ENCODE measurements at places on chromosomes 12 and 14.

DNA sequence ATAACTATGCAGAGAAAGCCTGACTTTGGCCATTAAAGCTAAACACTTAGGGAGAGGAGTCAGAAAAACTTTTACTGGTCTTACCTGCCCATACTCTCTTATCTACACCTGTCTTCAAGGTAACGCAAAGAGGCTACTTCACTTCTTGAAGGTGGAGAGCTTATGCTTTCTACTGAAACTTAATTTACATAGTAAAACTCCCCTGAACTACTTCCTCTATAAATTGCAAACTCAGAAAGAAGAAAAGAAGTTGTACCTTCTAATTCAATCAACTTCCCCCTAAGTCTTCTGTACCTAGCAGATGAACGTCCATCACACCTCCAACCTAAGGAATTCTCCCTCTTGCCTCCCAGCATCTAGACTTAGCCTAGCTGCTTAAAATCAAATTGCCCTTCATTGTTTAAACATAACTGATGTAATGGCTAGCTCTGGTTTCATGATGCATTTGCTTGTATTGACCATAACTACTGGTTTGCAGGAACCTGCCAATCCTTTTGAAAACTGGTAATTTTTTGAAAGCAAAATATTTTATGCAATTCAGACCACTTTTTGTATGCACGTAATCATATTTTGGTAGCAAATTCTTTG, 87.7 kb downstream of the STON2 start:
- H3K36me3 ChIP-seq, result no peaks in the 10 kb centered on the region
- H3K27me3 ChIP-seq, result no peaks in the 10 kb centered on the region

DNA sequence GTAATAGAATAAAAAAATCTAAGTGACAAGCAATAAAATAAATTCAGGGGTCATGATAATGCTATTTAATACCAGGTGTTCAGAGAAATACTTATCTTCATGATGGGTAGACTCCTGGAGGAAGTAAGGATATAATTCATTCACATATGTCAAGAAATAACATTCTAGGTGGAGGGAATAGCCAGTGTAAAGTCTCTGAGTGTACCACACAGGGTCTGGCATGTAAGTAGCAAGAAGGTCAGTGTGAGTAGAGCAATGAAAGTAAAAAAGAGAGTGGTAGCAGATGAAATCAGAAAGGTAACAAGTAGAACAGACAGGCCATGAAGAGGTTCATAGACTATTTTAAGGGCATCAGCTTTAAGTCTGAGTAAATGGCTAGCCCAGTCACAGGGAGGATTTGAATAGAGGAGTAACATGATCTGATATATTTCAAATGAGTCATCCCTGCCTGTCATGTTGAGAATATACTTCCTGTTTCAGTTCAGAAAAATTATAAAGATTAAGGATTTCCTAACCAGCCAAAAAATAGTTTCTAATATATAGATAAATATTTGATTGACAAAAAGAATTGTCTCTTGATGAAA, 519.9 kb downstream of the C12orf50 start:
- H3K36me3 ChIP-seq, result no peaks in the 10 kb centered on the region
- H3K27ac ChIP-seq, result no peak overlapping the region
- no peak for DNase-seq

DNA sequence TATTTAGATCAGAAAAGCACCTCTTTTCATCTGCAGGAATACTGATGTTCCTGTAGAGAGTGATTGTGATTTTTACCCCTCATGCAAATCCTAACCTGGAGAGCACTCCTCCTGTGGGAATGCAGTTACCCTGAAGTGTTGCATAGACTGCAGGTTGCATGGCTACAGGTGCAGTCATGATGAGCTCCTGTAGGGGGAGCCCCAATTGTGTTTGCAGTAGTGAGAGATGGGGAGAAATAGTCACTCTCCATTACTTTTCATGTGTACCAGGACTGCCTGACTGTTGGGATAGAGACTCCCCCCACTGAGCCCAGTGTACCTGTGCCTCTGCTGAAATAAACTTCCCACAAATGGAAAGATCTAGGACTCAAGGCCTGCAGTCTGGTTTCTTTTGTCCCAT, 1086.5 kb downstream of the SLC6A15 start:
- no peak overlapping the region for H3K27ac ChIP-seq
- no peak overlapping the region for H3K4me3 ChIP-seq
- H3K27me3 ChIP-seq, result no peaks in the 10 kb centered on the region
- DNase-seq, result peak; percentile 64
- H3K4me1 ChIP-seq, result no peaks in the 10 kb centered on the region

DNA sequence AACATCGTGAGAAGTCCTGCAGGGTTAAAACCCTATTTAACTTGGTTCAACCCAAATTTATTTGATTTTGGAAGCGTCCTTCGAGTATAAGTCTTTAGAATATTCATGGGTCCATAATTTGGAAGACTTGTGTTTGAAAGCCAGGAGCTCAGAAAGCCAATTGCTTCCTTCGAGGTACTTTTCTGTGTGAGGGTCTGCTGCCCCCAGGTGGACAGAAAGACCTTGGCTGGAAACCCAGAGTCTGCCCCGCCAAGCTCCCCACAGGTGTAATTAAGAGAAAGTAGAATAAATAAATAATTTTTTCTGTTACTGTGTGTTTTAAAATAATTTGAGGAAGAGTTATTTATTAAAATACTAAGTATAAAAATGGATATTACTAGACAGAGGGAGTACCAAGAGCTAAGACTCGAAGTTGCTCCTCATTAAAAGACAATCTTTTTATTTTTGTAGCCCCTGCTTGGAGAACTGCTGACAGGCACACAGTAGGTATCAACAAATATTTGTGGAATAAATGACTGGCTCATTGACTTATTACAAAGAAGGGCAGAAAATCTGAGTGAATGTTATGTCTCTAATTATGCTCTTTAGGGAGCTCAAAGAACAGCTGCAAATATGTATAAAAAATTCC, 105.8 kb downstream of the PAH start:
- H3K27me3 ChIP-seq, result peaks cover 4% of the 10 kb centered on the region
- DNase-seq, result peak; percentile 43
- H3K36me3 ChIP-seq, result no peaks in the 10 kb centered on the region
- no peaks in the 10 kb centered on the region for H3K4me1 ChIP-seq
- no peak overlapping the region for H3K4me3 ChIP-seq

GRCh38 chr14:24826390-24826789, 192.4 kb upstream of the GZMB start:
- DNase-seq, result no peak
- no peaks in the 10 kb centered on the region for H3K36me3 ChIP-seq
- no peak overlapping the region for H3K27ac ChIP-seq

- H3K27me3 ChIP-seq, result peaks cover 25% of the 10 kb centered on the region
- no peaks in the 10 kb centered on the region for H3K4me1 ChIP-seq
- peaks cover 1% of the 10 kb centered on the region for H3K36me3 ChIP-seq
- no peak for DNase-seq
- H3K4me3 ChIP-seq, result no peak overlapping the region
Measured at GRCh38 chr14:101494826-101495225, 66.5 kb upstream of the DIO3 start.

GRCh38 chr12:124821252-124822200, 42.1 kb downstream of the SCARB1 start:
- no peak overlapping the region for H3K4me3 ChIP-seq
- no peaks in the 10 kb centered on the region for H3K4me1 ChIP-seq
- H3K27me3 ChIP-seq, result no peaks in the 10 kb centered on the region
- H3K27ac ChIP-seq, result no peak overlapping the region
- no peaks in the 10 kb centered on the region for H3K36me3 ChIP-seq

DNA sequence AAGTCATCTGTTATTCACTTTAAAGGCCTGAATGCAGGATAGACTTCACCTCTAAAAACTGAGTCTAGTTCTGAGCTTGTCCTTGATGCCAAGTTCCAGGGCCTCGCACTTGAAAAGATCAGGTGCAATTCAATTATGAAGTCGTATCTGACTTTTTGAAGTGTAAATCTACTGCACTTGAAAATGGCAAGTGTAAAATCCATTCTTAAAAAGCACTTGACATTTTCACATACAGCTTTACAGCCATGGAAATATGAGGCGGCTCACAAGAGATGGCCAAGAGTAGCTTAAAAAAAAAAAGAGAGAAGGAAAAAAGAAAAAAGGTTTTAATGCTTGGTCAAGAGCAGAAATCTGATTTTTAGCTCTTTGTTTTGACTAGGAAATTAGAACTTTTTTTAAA, 172.5 kb downstream of the GXYLT1 start:
- no peak overlapping the region for H3K27ac ChIP-seq
- no peaks in the 10 kb centered on the region for H3K4me1 ChIP-seq
- no peaks in the 10 kb centered on the region for H3K36me3 ChIP-seq
- DNase-seq, result no peak
- H3K4me3 ChIP-seq, result no peak overlapping the region

DNA sequence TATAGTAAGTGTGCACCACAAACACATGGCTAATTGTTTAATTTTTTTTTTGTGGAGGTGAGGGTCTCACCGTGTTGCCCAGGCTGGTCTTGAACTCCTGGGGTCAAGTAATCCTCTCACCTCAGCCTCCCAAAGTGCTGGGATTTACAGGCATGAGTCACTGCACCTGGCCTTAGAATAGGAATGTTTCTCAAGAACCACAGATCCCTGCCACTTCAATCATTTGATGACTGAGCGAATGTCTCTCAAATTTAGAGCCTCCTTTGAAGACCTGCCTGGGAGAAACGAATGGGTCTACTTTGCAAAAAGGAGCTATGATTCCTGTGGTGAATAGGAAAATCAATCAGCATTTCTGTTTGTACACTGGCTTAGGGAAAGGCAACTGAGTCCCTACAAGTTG, 33.5 kb upstream of the CHST11 start:
- H3K4me3 ChIP-seq, result no peak overlapping the region
- no peak overlapping the region for H3K27ac ChIP-seq
- H3K4me1 ChIP-seq, result peaks cover 11% of the 10 kb centered on the region
- no peaks in the 10 kb centered on the region for H3K27me3 ChIP-seq

GRCh38 chr12:28051516-28052354, 79.2 kb upstream of the PTHLH start:
- H3K27me3 ChIP-seq, result peaks cover 9% of the 10 kb centered on the region
- no peaks in the 10 kb centered on the region for H3K4me1 ChIP-seq
- H3K27ac ChIP-seq, result no peak overlapping the region
- no peaks in the 10 kb centered on the region for H3K36me3 ChIP-seq

- peaks cover 9% of the 10 kb centered on the region for H3K27me3 ChIP-seq
- no peak overlapping the region for H3K27ac ChIP-seq
- no peak for DNase-seq
- no peak overlapping the region for H3K4me3 ChIP-seq
- peaks cover 6% of the 10 kb centered on the region for H3K4me1 ChIP-seq
- H3K36me3 ChIP-seq, result peaks cover 6% of the 10 kb centered on the region
Measured at GRCh38 chr12:111758120-111758561, 8.6 kb upstream of the ALDH2 start.

DNA sequence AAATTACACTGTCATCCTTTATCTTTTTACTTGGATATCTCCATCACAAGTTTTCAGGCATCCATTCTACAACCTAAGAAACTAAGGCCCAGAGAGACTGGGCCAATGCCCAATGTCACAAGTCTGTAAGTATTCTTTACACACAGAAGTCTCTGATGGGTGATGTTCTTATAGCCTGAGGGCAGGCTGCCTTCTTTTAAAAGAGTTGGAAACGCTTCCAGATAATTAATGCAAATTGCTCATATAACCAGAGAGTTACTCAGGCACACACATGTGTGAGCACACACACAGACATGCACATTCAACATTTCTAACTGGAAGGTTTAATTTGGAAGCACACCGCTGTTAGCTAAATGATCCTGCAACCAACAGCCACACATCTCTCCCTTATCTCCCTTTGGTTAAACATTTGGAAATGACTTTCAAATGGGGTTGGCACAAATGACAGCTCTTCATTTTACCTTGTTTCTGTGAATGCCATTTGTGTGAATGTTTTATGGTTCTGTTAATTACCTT, 160.8 kb upstream of the TMPO start:
- H3K36me3 ChIP-seq, result no peaks in the 10 kb centered on the region
- H3K4me1 ChIP-seq, result peaks cover 7% of the 10 kb centered on the region
- DNase-seq, result no peak
- peaks cover 7% of the 10 kb centered on the region for H3K27me3 ChIP-seq

Measured in activated CD4-positive, alpha-beta T cell treated with anti-CD3 and anti-CD28 coated beads for 36 hours (primary cell).